ENCODE measurements at places on chromosomes 1 and 21.

- no peak for DNase-seq
Measured at GRCh38 chr1:232333419-232333767, 296.5 kb downstream of the SIPA1L2 start.

DNA sequence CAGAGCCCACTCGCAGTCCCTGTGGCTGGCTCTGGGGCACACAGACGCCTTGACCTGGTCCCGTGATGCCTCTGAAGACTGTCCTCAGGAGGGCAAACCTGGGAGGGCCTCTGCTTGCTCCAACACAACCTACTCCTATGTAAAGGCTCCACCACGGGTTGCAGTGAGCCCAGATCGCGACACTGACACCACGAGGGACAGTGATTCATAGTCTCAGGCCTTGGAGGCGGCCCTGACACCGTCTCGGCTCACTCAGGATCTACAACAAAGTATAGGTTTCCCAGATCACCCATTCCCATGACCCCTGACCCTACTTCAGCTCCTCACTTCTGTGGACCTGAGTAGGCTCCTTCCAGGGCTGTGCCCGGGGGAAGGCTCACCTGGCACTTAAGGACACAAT is 28.0 kb downstream of the NOL9 start:
- no peak for DNase-seq

DNA sequence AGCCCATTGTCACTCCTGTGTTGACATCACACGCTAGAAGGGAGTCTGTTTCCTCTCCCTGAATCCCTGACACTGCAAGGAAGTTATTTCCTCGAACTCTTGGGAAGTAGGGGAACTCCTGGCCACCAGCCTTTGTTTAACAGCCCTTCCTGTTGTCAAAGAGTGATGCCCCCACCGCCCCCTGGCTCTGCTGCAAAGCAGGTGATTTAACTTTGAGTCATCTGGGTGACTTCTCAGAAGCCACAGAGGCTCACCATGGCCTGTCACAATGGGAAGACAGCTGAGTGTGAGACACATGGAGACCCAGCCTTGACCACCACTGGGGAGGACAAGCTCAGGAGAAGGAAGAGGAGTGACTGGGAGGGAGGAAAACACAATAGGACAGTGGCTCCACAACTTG is 182.8 kb downstream of the PSMG1 start:
- DNase-seq: peak; percentile 93

DNA sequence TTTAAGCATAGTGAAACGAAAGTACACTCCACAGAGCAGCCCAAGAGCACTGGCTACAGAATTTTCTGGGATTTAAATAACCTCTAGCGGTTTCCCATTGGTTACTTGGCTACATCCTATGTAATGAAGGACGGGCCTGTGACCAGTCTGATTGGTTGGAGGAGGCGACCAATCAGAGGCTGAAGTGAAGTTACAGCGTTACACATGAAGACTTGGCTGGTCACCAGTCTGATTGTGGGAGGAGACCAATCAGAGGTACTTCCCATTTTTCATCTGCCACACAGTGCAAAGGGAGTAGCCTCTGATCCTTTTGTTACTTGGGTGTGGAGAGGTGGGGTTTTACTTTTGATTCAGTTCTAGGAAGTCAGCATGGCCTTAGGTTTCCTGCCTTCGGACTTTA is 142.7 kb upstream of the SERTAD4 start:
- no peak for DNase-seq

DNA sequence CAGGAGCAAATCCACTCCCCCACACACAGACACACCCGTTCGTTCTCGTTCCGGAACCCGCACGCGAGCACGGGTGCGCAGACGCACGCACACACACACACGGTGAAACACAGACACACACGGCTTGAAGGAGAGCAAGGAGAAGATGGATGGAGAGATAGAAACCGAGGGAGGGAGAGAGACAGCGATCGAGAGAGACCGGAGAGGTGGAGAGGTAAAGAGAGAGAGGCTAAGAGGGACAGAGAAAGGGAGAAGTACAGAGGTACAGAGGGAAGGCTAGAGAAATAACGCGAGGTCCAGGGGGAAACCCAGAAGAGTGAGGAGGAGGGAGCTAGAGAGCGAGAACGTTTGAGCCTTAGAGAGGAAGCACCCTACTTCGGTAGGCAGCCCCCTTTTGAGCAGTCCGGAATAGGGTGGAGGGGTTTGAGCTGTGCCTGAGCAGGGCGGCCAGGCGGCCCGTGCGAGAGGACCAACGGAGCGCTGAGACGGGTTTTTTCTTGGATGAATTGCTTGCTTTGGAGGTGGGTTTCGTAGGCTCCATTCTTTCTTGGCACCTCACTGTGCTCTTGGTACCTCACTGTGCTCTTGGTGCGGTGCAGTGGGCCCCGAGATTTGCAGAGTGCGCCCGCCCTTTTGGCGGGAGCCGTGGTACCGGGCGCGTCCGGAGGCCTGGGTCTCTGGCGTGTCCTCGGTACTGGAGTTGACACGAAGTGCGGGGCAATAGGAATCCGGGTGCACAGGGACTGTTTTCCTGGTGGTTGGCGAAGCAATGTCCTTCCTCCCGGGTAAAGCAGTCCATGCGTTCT is 88.4 kb upstream of the RHOU start:
- peak; percentile 42 for DNase-seq

GRCh38 chr1:101121975-101122374 is 96.4 kb upstream of the DPH5 start:
- no peak for DNase-seq

- no peak for DNase-seq
Measured at GRCh38 chr1:78054559-78054958, 8.8 kb downstream of the GIPC2 start.

DNA sequence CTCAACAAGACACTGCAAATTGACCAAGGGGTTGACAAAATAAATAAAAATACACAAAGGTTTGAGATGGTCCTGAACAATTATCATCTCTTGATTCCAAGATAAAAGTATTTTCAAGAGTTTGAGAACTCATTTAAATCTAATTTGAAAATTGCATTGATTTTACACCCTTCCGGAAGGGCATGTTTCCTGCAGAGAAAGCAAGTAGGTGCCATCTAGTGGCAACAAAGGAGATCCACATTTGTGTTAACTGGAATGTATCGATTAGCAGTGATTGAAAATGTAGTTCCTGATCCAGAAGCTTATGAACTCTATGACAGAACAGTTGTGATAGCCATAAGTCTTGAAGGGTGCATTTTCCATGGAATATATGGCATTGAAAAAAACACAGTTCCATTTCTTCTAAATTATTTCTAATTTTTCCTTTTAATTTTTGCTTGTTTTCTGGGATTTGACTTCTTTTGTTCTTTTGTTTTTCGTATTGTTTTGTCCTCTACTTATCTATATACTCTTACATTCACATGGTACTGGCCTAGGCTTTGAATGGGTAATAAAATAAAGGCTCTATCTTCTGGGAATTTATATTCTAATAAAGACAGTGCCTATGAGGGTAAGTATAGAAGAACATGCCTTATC is 143.7 kb downstream of the DNM3 start:
- peak; percentile 63 for DNase-seq

DNA sequence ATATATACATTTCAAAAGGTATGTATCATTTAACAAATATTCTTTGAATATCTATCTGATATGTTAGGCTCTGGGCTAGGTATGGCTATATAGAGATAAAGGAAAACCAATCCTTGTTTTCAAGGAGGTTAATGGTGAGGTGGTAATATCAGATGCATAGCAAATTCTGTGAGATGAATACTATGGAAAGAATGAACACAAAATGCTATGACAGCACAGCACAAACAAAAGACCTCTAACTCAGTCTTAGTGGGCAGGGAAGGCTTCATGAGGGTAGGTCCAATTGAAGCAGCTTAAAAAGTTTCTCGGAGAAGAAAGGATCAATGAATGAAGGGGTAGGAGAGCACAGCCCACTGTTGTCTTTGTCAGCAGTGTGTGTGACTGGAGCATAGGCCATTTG is 27.2 kb downstream of the FASLG start:
- no peak for DNase-seq

DNA sequence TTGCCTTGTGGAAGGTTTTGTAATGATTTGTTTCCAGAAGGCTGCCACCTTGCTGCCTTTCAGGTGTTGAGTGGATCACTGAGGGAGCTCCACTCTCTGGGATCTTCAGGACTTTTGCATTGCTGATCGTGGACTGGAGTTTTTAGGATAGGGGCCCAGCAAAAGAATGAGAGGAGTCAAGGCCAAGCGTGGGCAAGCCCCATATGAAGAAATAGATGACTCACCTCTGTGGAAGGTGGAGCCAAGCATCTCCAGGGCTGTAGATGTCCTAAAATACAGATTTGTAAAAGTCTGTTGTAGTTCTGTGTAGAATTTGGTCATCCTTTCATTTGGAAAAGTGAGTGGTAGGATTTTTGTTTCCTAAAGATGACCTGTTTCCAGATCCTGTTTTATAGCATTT is 67.0 kb downstream of the ST3GAL3 start:
- peak; percentile 63 for DNase-seq

DNA sequence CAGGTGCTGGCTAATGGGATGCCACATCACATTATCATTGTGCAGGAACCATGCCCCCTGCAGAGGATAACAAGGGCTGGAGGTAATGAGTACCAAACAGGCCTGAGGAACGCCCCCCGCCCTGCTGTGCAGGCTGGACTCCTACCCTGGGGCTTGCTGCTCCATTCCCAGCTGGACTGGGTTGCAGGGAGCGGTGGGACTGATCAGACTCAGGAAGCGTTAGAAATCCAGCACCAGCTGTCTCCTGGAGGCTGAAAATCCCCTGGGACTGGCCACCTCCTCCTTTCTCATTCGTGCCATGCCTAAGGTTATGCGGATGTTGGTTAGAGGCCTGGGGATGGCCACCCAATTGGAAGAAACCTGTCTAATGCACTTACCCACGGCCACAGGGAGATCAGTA is 36.9 kb upstream of the POU3F1 start:
- DNase-seq: no peak

- DNase-seq: peak; percentile 45
Measured at GRCh38 chr1:85576642-85577418, 3.7 kb upstream of the CCN1 start.

DNA sequence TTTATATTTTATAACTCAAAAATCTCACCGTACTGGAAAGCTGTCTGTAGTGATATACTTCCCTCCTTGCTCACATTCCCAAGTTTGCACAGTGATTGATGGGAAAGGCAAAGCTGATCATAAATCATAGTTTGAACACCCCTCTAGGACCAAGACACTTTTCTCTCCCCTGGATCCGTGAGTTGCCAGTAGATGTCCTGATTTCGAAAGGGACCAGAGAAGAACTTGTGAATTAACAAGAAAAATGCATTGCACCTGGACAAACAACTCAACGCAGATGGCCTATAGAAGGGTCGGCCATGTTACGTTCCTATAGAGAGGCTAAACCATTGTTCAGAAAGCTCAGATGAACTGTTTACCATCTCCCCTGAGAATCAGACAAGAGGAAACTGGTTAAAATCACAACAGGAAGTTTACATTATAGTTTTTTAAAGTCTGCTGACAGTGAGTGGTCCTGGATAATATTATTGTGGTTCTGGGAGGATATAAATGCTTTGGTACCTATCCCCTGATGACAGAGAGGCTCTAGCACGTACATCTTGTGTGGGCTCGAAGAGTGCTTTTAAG is 124.0 kb upstream of the SLC45A1 start:
- DNase-seq: no peak

- DNase-seq: no peak
Measured at GRCh38 chr1:118589238-118589846, 398.8 kb downstream of the TBX15 start.

DNA sequence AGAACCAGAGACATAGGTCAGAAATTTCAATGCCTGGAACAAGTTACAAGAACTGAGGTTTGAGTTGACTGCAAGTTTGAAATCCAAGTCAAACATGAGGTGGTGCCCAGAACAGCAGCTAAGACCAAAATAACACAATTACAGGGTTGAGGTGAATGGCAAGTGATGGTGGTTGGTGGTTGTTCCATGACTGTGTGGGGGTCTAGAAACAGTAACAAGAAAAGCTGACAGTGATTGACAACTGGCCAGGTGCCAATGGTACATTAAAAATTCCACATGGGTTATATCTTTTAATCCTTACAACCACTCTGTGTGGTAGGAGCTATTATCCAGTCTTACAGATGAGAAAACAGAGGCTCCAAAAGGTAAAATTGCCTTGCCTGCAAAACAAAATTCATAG is 32.0 kb downstream of the RIMS3 start:
- DNase-seq: no peak

GRCh38 chr1:54004481-54005049 is 13.4 kb downstream of the LDLRAD1 start:
- no peak for DNase-seq

- DNase-seq: no peak
Measured at GRCh38 chr1:168759077-168759476, 30.1 kb upstream of the DPT start.

GRCh38 chr1:103111926-103112325 is 3.6 kb upstream of the COL11A1 start:
- no peak for DNase-seq

DNA sequence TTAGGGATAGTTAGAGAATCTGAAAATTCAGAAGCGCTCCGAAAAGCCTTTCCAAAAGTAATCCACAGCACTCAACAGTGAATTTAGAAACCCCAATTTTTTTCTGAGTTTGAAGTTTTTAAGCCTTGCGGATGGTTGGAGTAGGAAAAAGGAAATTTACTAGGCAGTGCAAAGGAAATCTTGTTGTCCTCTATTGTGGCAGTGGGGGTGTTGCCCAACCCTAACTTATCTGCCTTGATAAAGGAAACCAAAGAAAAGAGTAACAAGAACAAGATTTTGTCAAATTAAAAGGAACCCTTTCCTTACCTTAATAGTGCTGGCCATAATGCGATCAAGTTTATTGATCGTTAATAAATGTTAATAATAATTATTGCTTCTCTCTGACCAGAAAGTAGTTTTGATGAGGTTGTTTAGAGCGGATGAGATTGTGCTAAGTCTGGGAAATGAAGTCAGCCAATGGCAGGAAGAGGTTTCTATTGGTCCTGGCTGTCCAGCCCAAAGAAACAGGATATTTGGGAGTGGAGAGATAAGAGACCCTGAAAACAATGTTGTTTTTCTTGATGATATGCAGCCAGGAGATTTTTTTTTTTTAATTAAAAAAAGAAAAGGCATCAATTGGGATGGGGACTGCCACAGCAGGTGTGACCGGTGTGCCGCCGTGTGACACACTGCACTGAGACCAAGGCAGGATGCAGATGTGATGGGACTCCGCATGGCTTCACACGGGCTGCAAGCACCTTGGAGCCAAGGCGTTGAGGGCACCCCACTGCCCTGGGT is at the start of gene ERG:
Gene ERG, minus strand, starts transcription at position 421 of the 777 bp plus-strand sequence. Its CDS starts 97 bp downstream, at position 324.
- no peak for DNase-seq

DNA sequence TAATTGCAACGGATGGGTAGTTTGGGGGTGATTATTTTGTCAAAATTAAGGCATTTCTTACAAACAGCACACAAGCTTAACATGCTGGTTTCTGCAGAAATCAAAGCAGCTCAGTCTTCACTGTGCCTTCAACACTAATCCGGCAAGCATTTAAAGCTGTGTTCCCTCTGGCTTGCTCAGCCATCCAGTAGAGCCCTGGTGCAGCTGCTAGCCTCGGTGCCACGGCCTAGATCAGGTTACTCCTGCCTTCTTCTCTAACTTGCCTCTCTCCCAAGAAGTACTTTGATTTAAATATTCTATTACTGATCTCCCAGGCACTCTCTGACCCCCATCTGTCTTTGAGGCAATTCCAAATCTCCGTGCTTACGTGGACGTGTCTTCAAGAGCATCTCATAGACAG is 85.6 kb downstream of the GREM2 start:
- DNase-seq: no peak

- peak; percentile 51 for DNase-seq
Measured at GRCh38 chr1:87314091-87314490, 14.6 kb upstream of the LMO4 start.
